ENCODE measurements at places on chromosomes 12 and 14.

- no peak for DNase-seq
Measured at GRCh38 chr14:99554184-99554583, 49.8 kb downstream of the CCDC85C start.

GRCh38 chr14:84420221-84420620, 1109.7 kb upstream of the FLRT2 start:
- no peak for DNase-seq

- DNase-seq: no peak
Measured at GRCh38 chr14:22861651-22862050, 9.9 kb upstream of the LRP10 start.

- no peak for DNase-seq
Measured at GRCh38 chr14:101195309-101195901, 291.9 kb upstream of the RTL1 start.

GRCh38 chr14:37729218-37729617, 133.8 kb downstream of the TTC6 start:
- DNase-seq: no peak

- no peak for DNase-seq
Measured at GRCh38 chr14:54562334-54562733, 4.6 kb upstream of the SAMD4A start.

- no peak for DNase-seq
Measured at GRCh38 chr14:81172353-81172752, 48.4 kb downstream of the GTF2A1 start.

- DNase-seq: no peak
Measured at GRCh38 chr12:82412246-82412645, 53.9 kb downstream of the METTL25 start.

- no peak for DNase-seq
Measured at GRCh38 chr12:6936194-6936635, 7.4 kb upstream of the RNU7-1 start.

GRCh38 chr14:103312006-103312635, 21.9 kb upstream of the EIF5 start:
- no peak for DNase-seq

GRCh38 chr12:80862531-80862930, 75.2 kb downstream of the LIN7A start:
- DNase-seq: no peak

DNA sequence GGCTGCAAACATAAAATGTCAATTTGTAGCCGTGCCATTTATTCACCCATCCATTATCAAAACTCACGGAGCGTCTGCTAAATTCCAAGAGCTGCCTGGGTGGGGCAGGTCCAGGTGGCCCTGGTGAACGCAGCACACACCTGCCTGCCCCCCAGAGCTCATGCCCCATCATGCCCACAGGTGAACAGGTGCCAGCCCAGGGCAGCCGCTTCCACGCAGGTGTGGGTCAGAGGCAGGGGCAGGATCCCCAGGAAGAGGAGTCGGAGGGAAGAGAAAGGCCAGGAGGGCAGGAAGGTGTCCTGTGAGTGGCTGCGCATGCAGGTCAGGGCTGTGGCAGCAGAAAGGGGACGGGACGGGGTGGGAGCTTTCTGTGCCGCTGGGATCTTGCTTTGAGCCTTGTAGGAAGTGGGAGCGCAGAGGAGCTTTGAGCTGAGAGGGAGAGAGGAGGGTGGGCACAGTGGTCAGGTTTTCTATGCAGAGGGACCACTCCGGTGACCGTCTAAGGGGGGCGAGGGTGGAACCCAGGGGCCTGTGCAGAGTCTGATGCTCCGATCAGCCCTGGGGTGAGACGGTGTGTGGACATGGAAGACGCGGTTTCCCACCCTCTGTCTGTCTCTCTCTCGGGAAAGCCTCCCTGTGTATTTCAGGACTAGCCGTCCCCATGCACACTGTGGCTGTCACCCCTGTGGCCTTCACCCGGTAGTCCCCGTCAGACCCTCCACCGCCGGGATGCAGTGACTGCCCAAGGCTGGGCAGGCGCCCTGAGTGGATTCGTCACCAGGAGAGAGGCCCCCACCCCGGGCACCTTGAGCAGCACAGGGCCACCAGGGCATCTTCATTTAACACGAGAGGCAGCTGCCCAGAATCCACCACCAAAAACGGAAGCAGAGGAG, 26.7 kb downstream of the GALNT9 start:
- DNase-seq: peak; percentile 34

DNA sequence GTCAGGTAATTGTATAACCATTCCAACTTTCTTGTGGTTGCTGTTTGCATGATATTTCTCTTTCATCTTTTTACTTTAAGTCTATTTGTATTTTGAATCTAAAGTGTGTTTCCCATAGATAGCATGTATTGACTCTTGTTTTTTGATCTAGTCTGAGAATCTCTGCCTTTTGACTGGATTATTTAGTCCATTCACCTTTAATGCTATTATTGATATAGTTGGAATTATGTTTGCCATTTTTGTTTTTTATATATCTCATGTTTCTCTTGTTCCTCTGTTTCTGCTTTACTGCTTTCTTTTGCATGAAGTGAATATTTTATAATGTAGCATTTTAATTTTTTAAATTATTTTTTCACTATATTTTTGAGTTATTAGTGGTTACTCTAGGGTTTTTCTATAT, 103.9 kb upstream of the PMCH start:
- DNase-seq: no peak

DNA sequence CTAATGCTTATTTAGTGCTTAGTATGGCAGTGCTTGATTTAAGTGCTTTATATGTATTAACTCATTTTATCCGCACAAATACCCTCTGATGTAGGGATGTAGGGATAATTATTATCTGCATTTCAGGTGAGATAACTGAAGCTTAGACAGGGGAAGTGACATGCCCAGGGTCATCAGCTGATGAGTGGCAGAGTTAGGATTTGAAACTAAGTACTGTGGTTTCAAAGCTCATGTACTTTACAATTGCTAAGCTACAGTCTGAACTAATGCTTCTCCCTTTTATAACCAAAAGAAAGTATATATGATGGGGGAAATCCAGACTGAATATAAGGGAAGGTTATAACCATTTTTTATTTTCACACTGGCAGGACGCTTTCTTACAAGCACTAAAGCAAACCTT, 229.6 kb upstream of the NAV3 start:
- no peak for DNase-seq

GRCh38 chr12:100383586-100384558, 27.0 kb downstream of the SLC17A8 start:
- no peak for DNase-seq

GRCh38 chr12:88111074-88111652, 30.7 kb downstream of the CEP290 start:
- DNase-seq: no peak

DNA sequence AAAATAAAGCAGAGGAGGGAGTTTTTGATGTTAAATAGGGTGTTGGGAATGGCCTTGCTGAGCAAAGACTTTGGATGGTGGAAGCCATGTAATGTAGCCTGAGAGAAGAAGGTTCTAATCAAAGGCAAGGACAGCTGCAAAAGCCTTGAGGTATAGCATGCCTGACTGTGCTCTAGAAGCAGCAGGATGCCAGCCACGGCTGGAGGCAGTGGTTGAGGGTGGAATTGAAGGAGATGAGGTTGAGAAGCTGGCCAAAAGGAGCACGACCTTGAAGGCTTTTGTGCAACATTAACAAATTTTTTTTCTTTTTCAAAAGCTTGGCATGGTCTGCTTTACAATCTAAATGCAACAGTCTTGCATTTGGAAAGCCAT, 42.3 kb upstream of the CSRP2 start:
- no peak for DNase-seq

DNA sequence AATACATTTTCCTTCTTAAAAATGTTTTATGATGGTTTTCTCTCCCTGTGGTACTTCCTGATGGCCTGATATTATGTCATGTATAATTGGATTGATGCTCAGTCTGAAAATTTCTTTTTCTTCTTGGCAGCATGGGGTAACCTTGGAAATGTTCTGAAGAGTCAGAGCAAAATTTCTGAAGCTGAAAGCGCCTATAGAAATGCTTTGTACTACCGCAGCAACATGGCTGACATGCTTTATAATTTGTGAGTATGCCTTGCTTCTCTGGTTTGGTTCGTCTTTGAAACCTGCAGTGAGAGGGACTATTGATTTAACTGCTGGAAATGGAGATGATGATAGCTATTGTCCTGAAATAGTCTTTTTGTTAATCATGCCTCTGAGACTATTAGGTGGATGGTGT, 243.6 kb downstream of the TMTC2 start:
- no peak for DNase-seq

DNA sequence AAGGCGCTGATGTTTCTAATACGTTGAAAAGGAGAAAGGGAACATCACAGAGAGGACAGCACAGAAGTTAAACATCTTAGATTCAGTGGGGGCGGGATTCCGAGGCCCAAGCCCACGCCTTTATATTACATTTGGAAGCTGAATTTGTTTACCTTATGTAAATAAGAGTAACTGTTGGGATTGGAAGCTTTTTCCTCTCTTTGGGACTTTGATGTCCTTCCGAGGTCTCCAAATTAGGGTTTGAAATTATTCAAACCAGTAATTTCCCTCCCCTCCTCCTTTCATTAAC, 6.4 kb downstream of the FOXA1 start:
- no peak for DNase-seq

GRCh38 chr14:76101391-76102379, 50.0 kb upstream of the GPATCH2L start:
- no peak for DNase-seq

DNA sequence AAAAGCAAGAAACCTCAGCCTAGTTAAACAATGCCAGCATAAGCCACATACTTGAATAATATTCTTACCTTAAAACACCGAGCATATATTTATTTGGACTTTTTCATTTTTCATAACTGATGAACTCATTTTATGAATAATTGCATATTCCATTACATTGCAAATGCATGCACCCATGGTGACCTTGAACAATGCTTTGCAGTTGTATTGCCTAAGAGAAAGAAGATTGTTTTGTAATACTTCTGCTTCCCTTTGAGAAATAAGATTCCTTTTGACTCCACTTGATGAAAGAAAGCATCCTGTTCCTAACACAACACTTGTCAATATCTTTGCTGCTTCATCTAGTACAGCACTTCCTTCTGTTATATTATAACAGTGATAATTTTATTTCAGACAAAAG, 1182.2 kb downstream of the FLRT2 start:
- no peak for DNase-seq

GRCh38 chr14:29232711-29233110, 466.1 kb downstream of the FOXG1 start:
- no peak for DNase-seq

DNA sequence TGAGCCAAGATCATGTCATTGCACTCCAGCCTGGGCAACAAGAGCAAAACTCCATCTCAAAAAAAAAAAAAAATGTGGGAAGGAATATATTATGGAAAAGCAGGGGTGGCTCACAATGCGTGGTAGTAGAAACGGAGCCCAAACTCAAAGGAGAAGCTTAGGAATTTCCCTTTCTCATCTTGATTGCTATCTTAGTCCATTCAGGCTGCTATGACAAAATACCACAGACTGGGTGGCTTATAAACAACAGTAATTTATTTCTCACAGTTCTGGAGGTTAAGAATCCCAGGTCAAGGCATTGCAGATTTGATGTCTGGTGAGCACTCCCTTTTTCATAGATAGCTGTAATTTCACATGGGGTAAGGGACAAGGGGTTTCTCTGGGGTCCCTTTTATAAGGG, 153.8 kb upstream of the KRR1 start:
- no peak for DNase-seq

GRCh38 chr14:72975770-72976169, 49.5 kb downstream of the DCAF4 start:
- DNase-seq: no peak

GRCh38 chr14:68283378-68284123, 464.0 kb downstream of the RAD51B start:
- DNase-seq: no peak

- no peak for DNase-seq
Measured at GRCh38 chr12:65916991-65917695, 92.9 kb downstream of the HMGA2 start.

GRCh38 chr14:94048691-94049624, 22.8 kb downstream of the OTUB2 start:
- no peak for DNase-seq

GRCh38 chr14:95488376-95489213, 27.9 kb downstream of the SYNE3 start:
- peak; percentile 76 for DNase-seq

DNA sequence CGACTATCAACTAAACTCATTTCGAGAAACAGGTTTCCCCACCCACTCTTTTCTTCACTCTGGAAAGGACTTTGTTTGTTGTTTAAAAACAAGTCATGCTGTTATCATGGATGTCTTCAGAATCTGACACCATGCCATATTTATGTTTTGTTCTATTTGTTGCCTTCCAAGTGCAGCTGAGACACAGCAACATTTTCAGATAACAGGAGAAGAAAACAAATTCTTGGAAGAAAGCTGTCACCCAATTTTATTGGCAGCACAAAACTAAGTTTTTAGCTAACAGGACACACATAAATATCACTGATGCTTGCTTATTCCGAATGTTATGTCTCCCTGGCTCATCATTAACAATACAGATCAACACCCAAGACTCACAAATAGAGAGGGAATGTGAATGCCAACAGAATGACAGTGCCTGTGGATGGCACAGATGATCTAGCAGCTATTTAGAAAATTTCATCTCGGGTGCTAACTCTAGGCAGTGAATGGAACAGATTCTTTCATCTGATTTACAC, 147.9 kb downstream of the RPS29 start:
- no peak for DNase-seq

GRCh38 chr12:131096681-131097181, 143.0 kb downstream of the ADGRD1 start:
- DNase-seq: peak; percentile 20

DNA sequence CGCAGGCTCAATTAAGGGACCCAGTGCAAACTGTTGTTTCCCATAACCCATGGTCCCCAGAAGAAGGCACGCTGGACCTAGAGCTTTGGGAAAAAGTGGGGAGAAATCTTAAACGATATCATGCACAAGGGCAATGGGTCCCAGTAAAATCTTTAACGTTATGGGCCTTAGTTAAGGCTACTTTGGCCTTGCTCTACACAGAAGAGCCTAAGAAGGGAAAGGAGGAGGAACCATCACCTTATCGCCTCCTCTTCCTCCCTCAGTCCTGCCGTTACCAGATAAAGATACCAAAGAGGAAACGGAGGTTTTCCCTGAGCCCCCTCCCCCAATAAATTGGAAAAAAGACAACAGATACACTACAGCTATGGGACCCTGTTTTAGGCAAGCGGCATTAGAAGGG, 116.9 kb downstream of the PPHLN1 start:
- DNase-seq: no peak
